ENCODE measurements at places on chromosomes 12 and 14. TPM values are rescaled to one million over a fixed set of nuclear protein-coding genes. Genes with fewer than 3 reads are reported as not detected.

The KRT2 gene
- total RNA-seq, result not detected

The LRP1 gene
- 12.2 TPM for total RNA-seq

The SAMD15 gene
- 2.5 TPM for total RNA-seq

The DBX2 gene
- not detected for total RNA-seq

The CD163 gene
- not detected for total RNA-seq

The OR4E2 gene
- not detected for total RNA-seq

The NABP2 gene
- total RNA-seq, result 55.6 TPM

The MYF6 gene
- total RNA-seq, result not detected

The DTX1 gene
- total RNA-seq, result 0.50 TPM

The IL31 gene
- not detected for total RNA-seq

The SLC4A8 gene
- total RNA-seq, result 1.5 TPM

The PRB2 gene
- not detected for total RNA-seq

The AKAP6 gene
- total RNA-seq, result 0.61 TPM

The CLEC4C gene
- total RNA-seq, result not detected

The ACOT6 gene
- not detected for total RNA-seq

The ZFHX2 gene
- total RNA-seq, result 0.82 TPM

The MIPOL1 gene
- 3.2 TPM for total RNA-seq

The SLC25A47 gene
- total RNA-seq, result not detected

The RPS6KL1 gene
- total RNA-seq, result 0.44 TPM

The PRPH gene
- 1.6 TPM for total RNA-seq

All from A549 treated with Hydrocortisone at 1 μM for 4 hours (cell line).